ENCODE measurements at places on chromosomes 5 and 9.

DNA sequence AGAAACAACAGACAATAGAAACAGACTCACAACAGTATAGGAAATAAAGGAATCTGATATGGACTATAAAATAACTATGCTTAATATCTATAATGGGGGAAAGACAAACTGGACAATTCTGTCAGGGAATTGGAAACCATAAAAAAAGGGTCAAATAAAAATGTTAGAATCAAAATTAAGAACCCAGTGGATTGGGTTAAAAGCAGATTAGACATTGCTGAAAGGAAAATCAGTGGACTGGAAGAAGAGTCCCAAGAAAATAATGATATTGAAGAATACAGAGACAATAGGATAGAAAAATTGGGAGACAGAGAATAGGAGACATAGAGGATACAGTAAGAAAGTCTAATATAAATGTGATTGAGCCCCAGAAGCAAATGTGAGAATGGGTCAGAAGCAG lies 199.2 kb downstream of the PBX3 start:
- no peak for DNase-seq

GRCh38 chr5:84821924-84822323 lies 437.2 kb upstream of the EDIL3 start:
- no peak for DNase-seq

DNA sequence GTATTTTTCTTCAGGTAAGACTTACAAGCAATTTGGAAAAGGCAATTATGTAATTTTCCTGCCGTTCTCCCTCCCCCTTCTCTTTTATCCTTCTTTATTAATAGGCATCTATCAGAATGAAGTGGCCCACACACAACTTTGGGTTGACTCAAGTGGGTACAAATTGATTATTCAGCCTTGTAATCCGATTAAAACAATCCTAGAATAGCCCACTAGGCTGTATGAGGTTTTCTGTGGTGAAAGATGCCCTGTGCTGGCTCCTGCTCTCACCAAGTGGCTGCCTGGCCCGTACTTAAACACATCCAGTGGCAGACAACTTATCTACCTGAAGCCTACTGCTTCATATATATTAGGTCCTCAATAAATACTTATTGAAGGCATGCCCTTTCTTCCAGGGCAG lies 177.3 kb upstream of the C9orf72 start:
- no peak for DNase-seq

DNA sequence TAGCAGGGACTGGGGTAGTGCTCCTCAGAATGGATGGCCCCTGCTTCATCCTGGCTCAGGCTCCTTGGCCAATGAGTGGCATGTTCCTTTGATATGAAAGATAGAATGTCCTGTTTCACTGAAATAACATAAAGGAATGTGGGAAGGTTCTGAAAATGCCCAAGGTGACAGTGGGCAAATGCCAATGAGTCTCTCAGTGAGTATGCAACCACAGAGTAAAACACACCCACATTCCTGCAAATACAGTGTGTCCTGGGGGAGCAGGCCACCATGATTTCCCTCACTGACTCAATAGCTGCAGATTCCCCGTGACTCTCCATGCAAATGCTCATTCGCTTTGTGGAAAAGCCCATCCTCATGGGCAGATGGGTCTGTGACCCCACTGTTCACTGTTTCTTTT lies 36.4 kb downstream of the ZNF366 start:
- DNase-seq = no peak

GRCh38 chr5:114332925-114333324 lies 28.9 kb upstream of the KCNN2 start:
- no peak for DNase-seq

- peak; percentile 21 for DNase-seq
Observed at GRCh38 chr9:4741365-4742089, 525 bp upstream of the AK3 start.

DNA sequence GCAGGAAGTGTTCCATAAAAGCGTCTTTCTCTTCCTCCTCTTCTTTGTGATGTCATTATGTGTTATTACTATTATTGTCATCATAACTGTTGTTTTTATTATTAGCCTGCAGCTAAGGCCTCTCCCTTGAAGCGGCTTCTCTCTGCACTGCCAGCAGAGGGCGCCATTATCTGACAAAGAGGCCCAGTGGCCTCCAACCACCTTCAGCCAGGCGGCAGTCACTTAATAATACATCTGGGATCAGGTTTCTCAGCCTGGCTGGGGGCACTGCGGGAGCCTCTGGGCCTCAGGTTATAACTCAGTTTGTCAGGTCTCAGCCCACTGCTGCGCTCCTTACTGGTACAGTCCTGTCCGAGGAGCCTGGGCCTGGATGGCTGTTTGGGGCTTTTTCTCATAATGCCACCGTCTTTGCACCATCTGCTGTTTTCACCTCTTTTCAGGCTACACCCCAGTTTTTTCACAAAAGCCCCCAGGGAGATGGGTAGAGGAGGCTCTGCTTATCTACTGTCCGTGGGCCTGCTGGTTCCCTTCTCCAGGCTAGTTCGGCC lies 281.9 kb downstream of the NSG2 start:
- DNase-seq = peak; percentile 40

- DNase-seq = peak; percentile 51
Observed at GRCh38 chr5:52799358-52799982, 11.8 kb downstream of the ITGA1 start.

- DNase-seq = no peak
Observed at GRCh38 chr5:58076483-58077257, 383.2 kb downstream of the PLK2 start.

DNA sequence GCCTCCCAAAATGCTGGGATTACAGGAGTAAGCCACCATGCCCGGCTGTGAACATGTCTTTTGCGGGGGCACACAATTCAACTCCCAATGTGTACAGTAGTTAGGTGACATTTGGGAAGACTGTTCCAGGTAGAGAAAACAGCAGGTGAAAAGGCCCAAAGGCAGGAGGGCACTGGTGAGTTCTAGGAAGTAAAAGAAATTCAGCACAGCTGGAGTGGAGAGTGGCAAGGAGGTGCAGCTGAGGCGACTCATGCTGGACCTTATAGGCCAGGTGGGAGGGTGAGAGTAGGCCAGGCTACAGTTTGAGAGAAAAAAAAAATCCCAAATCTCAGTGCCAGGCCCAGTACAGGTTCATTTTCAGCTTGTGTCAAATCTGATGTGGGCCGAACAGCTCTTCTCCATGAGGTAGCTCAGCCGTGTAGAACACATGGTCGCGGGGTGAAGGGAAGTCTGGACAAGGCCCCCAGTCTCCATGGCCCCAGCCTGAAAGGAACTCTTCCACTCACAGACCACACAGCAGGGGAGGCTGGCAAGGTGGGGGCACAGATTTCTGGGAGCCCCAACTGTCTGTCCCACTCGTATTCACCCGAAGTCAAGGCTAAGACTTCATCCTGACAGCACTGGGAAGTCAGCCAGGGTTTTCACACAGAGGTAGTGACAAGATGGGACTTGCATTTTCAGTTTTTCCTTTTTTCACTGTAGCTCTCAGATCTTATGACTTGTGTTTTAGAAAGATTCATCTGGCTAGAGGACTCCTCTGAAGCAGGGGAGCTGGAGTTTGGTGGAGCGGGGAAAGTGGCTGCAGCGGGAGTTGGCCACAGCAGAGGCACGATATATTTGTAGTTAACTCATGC lies 4.5 kb upstream of the HNRNPAB start:
- DNase-seq = no peak

GRCh38 chr5:74206579-74207550 lies 433.7 kb downstream of the ENC1 start:
- DNase-seq = peak; percentile 35

- DNase-seq = no peak
Observed at GRCh38 chr5:88452820-88453219, 184.2 kb upstream of the TMEM161B start.

DNA sequence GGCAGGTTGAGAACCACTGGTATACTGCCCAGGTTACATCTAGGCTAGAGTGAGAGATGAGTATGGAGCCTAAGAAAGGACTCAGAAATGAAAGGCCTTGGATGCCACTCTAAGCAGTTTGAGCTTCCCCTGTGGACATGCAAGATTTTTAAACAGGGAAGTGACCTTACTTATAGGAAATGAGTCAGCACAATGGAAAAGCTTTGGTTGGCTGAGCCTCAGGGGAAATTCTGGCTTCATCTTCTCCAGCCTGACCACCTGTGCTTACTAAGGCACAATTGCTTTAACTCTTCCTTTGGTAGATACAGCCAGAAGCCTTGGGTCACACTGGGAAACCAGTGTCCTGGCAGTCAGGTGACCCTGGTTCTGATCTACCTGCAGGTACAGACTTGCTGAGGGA lies 380.2 kb upstream of the ZNF462 start:
- DNase-seq = no peak

- no peak for DNase-seq
Observed at GRCh38 chr5:109506556-109506955, 96.8 kb upstream of the PJA2 start.

- no peak for DNase-seq
Observed at GRCh38 chr5:86228147-86228546, 389.6 kb upstream of the COX7C start.

DNA sequence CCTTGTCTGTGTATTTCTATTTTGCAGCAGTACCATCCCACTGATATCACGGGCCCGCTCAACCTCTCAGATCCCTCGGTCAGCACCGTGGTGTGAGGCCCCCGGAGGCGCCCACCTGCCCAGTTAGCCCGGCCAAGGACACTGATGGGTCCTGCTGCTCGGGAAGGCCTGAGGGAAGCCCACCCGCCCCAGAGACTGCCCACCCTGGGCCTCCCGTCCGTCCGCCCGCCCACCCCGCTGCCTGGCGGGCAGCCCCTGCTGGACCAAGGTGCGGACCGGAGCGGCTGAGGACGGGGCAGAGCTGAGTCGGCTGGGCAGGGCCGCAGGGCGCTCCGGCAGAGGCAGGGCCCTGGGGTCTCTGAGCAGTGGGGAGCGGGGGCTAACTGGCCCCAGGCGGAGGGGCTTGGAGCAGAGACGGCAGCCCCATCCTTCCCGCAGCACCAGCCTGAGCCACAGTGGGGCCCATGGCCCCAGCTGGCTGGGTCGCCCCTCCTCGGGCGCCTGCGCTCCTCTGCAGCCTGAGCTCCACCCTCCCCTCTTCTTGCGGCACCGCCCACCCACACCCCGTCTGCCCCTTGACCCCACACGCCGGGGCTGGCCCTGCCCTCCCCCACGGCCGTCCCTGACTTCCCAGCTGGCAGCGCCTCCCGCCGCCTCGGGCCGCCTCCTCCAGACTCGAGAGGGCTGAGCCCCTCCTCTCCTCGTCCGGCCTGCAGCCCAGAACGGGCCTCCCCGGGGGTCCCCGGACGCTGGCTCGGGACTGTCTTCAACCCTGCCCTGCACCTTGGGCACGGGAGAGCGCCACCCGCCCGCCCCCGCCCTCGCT lies 1.9 kb downstream of the LRRC26 start:
- no peak for DNase-seq

DNA sequence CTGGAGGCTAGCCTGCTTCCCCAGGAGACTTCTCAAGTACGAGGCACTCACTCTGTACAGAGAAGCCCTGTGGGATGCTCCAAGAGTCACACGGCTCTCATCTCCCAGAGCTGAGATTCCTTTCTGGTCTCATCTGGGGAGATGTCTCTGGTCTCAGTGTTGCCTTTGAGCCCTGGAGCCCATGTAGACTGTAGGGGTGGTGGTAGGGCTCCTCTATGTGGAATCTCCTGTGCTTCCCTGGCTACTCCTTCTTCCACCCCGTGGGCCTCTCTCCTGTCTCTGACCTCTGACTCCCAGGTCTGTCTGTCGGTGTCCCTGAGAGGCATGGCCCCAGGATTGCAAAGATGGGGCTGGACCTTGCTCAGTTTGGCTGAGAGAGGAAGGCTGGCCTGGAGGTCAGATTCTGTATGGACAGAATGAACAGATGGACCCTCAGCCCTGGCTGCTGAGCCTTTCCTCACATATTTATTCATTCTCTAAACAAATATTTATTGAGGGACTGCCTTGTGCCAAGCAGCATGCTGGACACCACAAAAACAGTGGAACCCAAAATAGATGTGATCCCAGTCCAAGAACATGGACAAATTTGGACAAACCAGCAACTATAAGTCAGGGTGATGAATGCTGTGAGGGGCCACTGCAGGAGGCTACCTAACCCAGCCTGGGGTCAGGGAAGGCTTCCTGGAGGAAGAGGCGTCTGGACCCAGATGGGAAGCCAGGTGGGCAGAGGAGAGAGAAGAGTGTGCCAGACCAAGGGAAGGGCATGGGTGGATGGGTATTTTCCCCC lies 2.6 kb downstream of the CCL19 start:
- no peak for DNase-seq

GRCh38 chr9:114087721-114088120 lies 9.6 kb upstream of the AMBP start:
- DNase-seq = no peak

- DNase-seq = peak; percentile 90
Observed at GRCh38 chr5:76818844-76819831, at the start of gene F2RL1. F2RL1 (plus strand) TSS chr5:76819030; CDS start chr5:76819183, 153 bp downstream.

DNA sequence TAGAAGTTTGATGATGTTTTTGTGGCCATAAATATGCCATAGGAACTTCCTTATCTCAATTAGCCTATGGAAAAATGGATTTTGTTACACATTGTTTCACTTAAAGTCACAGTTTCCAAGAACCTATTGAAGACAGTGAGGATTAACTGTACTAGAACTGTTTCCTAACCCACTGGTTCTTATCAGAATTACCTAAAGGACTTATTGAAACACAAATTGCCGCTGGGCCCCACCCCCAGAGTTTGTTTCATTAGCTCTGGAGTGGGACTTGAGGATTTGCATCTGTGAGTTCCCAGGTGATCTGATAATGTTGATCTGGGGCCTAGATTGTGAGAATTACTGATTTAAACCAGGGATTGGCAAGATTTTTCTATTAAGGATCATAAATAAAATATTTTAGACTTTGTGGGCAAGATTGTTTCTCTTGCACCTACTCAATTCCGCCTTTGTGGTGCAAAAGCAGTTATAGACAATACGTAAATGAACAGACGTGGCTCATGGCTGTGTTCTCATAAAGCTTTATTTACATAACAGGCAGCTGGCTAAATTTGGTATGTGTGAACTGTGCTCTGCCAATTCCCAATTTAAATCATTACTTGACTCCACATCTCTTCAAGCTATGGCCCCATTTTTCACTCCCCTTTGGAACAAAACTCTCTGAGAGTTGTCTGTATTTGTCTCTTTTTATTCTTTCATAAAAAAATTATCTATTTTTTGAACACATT lies 9.3 kb downstream of the JAK2 start:
- DNase-seq = no peak

DNA sequence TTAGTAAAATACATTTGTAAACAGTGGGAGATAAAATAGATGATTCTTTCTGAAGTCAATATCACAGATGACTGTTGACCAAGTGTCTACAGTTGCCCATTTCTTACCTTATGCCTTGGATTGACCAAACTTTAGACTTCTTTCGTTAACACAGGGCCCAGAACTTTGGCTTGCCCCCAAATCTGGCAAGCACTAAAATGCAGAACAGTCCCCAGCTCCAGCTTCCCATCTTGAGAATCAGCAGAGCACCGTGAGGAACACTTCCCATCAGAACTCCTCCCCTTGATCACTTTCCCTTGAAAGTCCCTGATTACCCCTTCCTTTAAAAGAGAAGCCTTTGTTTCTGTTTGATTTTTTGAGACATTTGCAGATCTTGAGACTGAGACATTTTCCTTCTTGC lies 1039.9 kb downstream of the TLE1 start:
- no peak for DNase-seq

GRCh38 chr5:68242743-68243142 lies 27.2 kb downstream of the PIK3R1 start:
- DNase-seq = no peak

Data from mucosa of gallbladder (tissue), 1 donor.